T-helper 17 cell (primary cell): ENCODE measurements at places on chromosomes 2 and 18.

GRCh38 chr2:144660518-144661316 lies 140.8 kb upstream of the ZEB2 start:
- DNase-seq, result no peak

DNA sequence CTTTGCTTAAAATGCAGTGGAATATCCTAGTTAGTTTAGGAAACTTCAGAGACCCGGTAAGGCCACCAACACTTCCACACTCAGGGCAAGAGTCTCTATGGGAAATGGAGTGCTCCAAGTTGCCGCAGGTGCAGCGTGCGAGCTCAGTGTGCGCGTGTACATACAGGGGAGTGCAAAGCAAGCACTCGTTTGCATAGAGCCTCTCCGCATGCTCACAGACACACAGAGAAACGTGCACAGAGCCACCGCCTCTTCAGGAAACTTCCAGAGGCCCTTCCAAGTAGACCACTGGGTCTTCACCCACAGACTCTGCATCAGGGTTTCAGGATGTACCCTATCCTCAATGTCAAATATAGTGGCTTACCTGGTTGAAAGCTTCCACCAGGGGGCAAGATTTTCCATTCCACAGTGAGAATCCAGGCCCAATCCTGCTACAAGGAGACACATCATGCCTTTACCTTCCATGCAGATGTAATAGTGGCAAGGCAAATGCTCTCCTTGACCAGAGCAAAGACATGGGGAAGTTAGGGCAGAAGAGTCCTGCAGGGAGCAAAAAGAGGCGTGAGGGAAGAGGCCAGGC lies 513.0 kb upstream of the MYT1L start:
- DNase-seq, result no peak

DNA sequence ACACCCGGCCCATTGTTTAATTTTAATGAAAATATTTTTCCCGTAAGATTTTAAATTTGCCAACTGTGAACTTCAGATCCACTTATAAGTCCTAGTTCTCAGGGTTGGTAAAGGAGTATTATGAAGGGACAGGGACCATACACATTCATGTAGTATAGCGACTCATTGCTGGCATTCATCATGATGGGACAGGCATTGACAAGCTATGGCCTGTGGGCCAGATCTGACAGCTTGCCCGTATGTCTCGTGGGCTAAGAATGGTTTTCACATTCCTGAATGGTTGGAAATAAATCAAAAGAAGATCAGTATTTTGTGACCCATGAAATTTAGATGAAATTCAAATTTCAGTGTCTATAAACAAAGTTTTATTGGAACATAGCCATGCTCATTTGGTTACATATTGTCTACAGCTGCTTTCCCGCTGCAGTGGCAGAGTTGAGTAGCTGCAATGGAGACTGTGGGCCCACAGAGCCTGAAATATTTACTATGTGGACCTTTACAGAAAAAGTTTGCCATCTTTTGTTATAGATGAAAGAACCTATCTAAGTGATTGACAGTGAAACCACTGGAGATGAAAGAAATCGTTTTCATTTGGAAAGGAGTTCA lies 4.1 kb downstream of the RAPGEF4 start:
- no peak for DNase-seq

DNA sequence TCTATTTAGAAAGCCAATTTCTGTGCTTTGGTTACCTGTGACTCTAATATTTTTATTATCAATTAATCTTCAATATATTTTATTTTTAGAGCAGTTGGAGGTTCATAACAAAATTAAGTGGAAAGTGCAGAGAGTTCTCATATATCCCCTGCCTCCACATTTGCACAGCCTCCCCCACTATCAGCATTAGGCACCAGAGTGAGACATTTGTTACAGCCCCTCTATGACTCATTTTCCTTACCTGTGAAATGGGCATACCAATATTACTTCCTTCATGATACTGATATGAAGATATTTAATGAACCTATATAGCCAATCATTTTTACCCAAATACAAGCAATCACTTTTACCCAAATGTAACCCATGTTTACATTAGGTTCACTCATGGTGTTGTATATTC lies 34.0 kb upstream of the CYTIP start:
- no peak for DNase-seq

DNA sequence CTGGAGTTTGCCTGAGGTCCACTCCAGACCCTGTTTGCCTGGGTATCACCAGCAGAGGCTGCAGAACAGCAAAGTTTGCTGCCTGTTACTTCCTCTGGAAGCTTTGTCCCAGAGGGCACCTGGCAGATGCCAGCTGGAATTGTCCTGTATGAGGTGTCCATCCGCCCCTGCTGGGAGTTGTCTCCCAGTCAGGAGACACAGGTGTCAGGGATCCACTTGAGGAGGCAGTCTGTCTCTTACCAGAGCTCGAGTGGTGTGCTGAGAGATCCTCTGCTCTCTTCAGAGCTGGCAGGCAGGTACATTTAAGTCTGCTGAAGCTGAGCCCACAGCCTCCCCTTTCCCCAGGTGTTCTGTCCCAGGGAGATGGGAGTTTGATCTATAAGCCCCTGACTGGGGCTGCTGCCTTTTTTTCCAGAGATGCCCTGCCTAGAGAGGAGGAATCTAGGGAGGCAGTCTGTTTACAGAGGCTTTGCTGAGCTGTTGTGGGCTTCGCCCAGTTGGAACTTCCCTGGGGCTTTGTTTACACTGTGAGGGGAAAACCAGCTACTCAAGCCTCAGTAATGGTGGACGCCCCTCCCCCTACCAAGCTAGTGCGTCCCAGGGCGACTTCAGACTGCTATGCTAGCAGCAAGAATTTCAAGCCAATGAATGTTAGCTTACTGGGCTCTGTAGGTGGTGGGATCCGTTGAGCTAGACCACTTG lies 34.7 kb downstream of the TFPI start:
- DNase-seq, result no peak

- DNase-seq, result no peak
Observed at GRCh38 chr18:2853926-2854664, 7.3 kb downstream of the EMILIN2 start.

DNA sequence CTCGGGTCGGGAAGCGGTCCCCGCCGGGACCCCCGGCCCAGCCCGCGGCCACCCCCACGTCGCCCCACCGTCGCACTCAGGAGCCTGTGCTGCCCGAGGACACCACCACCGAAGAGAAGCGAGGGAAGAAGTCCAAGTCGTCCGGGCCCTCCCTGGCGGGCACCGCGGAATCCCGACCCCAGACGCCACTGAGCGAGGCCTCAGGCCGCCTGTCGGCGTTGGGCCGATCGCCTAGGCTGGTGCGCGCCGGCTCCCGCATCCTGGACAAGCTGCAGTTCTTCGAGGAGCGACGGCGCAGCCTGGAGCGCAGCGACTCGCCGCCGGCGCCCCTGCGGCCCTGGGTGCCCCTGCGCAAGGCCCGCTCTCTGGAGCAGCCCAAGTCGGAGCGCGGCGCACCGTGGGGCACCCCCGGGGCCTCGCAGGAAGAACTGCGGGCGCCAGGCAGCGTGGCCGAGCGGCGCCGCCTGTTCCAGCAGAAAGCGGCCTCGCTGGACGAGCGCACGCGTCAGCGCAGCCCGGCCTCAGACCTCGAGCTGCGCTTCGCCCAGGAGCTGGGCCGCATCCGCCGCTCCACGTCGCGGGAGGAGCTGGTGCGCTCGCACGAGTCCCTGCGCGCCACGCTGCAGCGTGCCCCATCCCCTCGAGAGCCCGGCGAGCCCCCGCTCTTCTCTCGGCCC lies 13.6 kb downstream of the SPEG start:
- DNase-seq, result no peak

- no peak for DNase-seq
Observed at GRCh38 chr2:200217320-200217719, 89.2 kb upstream of the SPATS2L start.

DNA sequence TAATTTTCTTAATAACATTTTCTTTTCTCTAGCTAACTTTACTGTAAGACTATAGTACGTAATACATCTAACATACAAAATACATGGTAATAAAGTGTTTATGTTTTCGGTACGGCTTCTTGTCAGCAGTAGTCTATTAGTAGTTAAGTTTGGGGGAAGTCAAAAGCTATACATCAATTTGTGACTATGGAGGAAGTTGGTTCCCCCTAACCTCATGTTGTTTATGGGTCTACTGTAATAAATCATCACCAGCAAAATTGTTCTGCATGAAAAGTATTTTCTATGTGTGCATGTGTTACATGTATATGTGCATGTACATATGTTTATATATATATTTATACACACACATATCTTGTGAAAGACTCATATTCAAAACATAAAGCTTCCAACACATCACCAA lies 303.0 kb downstream of the TRIB2 start:
- DNase-seq, result no peak

DNA sequence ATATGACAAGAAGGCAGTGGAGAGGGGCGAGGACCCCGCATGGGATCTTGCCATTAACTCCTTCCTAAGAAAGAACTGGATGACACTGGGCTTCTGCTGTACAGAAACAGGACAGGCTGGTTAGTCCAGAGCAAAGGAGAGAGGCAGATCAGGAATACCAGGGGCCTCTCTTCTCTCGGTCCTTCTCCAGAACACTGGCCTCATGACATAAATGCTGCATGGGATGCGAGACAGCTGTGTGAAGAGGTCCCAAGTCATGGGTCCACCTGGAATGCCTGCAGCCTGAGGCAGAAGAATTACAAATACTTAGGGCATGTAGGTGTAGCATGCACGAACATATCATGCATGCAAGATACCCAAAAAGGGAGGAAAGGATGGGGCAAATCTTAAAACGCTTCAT lies 9.1 kb downstream of the MBOAT2 start:
- no peak for DNase-seq

- DNase-seq, result no peak
Observed at GRCh38 chr2:61900281-61900680, 5.2 kb upstream of the COMMD1 start.

DNA sequence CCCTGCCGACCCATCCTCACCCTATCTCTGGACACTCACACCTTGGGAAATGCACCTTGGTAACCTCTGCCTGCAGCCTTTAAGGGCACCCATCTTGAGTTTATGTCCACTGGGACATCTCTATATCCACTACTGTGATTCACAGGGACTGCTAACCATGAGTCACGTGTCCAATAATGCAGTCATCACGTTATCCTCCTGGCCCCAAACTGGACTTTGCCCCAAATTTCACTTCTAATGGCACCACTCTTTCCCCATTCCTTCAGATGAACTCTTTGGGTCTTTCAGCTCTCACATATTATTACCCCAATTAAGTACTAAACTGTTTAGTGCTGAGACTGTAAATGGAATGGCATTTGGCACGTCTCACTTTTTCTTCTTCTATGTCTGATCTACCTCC lies 71.2 kb upstream of the TMEM200C start:
- no peak for DNase-seq

GRCh38 chr2:173990970-173991819 lies 26.0 kb upstream of the SP3 start:
- no peak for DNase-seq

GRCh38 chr2:236968101-236968879 lies 117.4 kb upstream of the COPS8 start:
- no peak for DNase-seq

- no peak for DNase-seq
Observed at GRCh38 chr18:24786027-24786426, 325.6 kb downstream of the HRH4 start.

DNA sequence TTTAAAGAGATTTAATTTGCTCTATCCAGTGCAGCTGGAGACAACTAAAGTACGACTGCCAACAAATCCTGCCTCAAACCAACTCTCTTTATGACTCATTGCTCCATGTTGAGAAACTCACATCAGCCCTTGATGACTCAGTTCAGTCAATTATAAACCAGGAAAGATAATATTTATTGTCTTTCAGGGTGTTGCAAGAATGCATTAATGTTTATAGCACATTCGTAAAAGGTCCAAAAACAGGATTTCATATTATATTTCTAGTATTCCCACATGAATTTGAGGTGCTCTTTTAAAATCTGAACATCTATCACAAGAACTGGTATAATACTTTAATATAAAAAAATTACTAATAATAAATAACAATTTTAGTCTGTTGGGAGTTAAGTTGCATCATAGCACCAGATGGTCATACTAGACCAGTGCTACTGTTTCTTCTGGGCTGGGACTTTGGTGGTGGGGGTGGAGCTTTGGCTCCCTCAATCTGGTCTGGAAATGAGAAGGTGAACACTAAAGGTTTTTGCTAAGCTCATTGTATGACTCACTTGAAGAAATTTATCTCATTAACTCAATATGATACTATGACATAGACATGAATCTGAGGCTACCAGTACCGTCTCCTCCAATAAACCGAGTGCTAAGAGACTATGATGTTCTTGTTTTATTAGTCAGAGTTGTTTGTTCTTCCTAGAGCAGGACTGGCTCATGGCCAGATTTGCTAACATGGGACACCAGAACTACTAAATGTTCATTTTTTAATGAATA lies 26.6 kb upstream of the MAP3K20 start:
- DNase-seq, result no peak

GRCh38 chr2:160417745-160418397 lies 75.7 kb downstream of the RBMS1 start:
- no peak for DNase-seq

GRCh38 chr18:79379931-79380815 lies 15.6 kb upstream of the NFATC1 start:
- no peak for DNase-seq

DNA sequence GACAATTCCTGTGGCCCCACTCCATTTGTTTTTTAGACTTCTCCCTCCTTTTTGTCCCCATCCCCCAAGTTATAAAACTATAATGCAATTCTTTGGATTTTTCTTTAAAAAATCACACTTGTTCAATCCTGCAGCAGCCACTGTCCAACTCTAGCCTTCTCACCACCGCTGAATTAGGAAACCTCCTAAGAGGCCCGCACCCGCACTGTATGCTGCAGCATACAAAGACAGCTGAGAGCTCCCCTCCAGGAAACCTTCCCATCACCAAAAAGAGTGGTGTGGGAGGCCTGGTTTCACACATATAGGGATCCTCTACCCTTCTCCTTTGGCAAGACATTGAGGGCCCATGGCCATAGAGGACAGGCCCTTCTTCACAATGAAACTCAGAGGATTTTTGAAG lies 2.9 kb downstream of the PCGF1 start:
- DNase-seq, result no peak
